ENCODE measurements at places on chromosomes 16 and 17.

GRCh38 chr16:27404163-27404823 is 2.3 kb downstream of the IL21R start:
- DNase-seq: no peak

DNA sequence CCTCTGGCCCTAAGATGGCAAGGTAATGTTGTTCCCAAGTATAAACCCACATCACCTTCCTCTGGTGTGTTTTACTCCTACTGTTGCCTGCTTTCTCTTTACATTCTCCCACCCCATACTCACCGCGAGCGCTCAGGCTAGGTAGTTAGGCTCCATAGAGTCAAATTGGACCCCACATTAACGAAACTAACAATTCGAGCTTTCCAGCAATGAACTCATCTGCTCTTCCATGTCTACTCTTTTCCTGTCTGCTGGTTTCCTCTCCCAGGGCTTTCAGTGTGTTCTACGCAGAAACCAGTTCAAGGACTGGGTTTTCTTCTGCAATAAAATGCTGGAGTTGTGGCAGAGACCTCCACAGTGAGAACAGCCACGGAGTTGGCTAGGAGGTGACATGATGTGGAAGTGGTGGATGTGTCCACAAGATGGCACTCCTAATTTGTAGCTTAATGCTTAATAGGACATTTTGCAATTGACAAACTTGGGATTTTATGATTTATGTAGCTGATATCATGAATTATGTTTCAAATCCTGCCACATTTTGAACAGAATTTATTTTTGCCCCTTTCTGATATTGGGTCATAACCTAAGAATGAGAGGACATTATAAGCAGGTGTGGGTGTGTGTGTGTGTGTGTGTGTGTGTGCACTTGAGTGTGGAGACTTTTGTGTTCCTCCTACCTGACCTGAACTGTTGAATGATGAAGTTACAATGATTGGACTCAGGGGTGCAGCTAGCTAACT is 2.2 kb upstream of the UQCRC2 start:
- DNase-seq: no peak

GRCh38 chr17:75019710-75020109 is 7.2 kb downstream of the MRPL58 start:
- no peak for DNase-seq

GRCh38 chr17:71516149-71516548 is 604.7 kb upstream of the SOX9 start:
- no peak for DNase-seq

Data from cerebellar nuclear complex (tissue), 1 donor.